ENCODE measurements at places on chromosomes 16 and 17.

DNA sequence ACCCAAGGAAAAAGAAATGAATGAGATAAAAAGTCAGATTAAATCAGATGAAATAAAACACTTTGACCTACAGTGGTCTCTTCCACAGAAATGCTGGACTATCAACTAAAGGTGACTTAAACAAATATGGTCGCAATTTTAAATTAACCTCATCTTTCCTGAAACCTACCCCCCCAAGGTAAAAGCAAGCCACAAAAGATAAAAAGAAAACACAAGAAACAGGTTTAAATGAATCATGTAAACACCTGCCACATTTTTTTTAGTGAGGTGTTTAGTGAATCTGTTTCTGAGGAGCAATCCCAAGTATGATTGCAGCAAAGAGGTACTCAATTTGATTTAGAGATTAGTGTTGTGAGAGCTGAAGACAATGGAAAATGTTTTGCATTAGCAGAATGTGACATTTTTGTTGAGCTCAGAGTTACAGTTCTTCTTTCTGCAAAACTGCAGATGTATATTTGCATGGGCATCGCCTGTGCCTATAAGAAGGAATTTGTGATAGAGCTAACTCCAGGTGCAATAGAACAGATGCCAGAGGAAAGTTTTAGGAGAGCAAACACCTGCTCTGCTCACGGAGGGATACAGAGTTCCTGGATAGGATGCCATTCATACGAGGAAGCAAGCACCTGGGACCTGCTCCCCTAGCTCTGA is 3.4 kb upstream of the MMD start:
- DNase-seq, result no peak

GRCh38 chr16:14238756-14239155 is 167.6 kb downstream of the MRTFB start:
- no peak for DNase-seq

DNA sequence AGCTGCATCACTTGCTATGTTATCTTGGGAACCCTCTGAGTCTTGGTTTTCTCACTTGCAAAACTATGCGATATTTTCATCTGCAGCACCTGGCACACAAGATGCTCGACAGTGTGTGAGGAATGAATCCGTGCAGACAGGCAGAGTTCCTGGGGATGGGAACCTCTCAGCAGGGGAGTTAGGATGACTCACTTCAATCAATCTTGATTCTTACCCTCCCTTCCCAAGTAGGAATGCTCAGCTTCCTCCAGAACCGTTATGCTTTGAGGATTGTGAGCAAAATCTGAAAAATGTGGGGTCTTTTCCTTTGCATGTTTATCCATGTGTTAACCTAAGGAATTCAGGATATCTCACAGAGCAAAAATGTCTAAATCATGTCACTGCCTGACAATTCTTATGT is 68.9 kb upstream of the HNF1B start:
- DNase-seq, result no peak

DNA sequence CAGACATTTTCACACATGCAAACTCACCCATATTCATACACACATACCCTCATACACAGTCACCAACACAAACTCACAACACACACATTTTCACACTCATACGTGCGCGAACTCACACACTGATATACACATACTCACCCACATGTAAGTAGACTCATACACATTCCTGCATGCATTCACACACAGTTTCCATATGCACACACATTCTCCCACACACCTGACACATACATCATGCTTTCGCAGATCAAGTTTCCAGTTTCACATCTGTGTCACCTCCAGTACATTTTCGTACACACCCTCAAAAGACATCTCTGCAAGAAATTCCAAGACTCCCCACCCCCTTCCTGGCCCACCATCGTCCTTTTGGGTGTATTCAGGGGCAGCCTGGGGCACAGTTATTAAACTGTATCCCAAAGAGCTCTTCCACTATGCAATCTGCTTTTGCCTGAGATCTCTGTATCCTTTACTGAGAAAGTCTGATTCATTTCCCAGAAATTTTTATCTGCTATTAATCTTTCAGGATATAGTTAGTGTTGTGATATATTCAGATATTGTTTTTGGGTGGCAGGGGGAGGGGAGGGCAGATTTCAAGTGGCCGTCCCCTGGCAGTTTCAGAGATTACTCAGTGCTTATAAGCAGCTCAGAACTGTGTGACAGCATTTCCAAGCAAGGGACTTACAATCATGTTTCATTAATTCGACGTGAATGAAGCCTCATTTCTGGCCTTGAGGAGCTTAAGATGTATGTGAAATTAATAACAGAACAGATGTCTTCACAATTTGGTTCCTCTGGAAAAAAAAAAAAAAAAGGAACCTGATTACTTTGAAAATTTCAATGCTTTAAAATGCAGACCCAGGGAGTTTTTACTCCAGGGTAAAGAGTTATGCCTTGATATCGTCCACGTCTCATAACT is 35.3 kb upstream of the MMP2 start:
- DNase-seq, result no peak

GRCh38 chr17:81722184-81723120 is 10.4 kb downstream of the SLC25A10 start:
- no peak for DNase-seq

- DNase-seq, result no peak
Measured at GRCh38 chr17:1077581-1077985, 80.7 kb downstream of the TIMM22 start.

GRCh38 chr17:78142119-78142861 is 3.9 kb upstream of the C17orf99 start:
- DNase-seq, result no peak

DNA sequence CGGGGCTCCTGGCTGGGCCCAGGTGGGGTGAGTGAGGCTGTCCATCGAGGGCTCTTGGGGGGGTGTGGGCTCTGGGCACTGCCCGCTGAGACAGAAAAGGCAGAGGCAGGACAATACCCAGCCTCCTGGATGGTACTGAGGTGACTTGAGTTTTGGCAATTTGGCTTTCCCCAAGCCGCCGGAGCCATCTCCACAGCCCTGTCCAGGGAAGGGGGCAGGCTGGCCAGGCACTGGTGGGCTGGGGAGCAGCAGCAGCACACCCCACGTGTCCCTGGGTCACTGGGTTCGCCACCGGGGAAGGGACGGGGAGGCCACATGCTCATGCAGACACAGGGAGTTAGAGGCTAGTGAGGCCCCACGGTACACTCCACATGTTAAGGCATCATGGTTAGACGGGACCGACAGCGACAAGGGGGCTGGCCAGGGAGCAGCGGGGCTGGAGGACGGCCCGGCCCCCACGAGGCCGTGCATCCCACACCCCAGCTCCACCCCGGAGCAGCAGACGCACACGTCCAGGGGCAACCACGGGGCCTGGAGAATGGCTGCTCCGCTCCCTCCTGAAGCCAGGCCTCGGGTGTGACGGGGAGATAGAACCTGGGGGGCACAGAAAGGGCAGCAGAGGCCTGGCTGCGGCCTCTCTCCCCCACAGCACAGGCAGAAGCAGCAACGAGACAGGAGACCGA is 3.0 kb downstream of the ARHGDIA start:
- no peak for DNase-seq

- peak; percentile 68 for DNase-seq
Measured at GRCh38 chr17:81400154-81400977, 5.1 kb downstream of the BAHCC1 start.

GRCh38 chr17:40360091-40360490 is 4.4 kb downstream of the GJD3 start:
- DNase-seq, result peak; percentile 11

Data from D721Med (cell line).